HT1080 (cell line): ENCODE measurements at places on chromosomes 4 and X. TPM values are rescaled to one million over a fixed set of nuclear protein-coding genes. Genes with fewer than 3 reads are reported as not detected.

DNA sequence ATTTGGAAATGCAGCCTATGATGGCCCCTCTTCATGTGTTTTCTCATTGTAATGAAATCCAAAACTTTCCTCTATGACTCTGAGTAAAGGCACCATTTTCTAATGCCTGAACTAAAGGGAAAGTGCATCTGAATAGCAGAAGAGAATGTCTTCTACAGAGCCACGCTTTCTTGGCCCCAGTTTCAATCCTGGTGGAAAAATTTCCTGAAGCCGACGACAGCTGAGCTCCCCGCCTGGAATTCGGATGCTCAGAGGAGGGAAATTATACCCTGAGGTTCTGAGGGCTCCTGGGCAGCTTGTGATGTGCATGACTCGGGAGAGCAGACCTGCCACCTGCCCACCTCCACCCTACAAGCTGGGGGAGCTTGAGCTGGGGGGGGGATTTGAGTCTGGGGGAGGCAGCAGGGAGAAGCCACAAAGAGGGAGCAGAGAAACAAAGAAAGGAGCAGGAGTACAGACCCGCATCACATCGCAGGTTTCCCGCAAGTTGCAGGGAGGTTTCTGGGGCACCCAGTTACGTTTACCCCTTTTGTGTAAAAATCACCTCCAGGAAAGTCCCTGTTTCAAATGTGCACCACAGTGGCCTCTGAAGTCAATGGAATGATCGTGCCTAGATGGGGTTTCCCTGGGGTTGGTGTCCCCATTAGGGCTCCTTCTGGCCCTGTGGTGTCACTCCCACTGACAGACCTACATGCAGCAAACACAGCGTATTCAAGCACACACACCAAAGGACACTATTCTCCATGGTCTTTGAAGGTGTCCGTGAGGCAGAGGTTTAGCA lies 145.6 kb upstream of the RBPJ start:
- DNase-seq, result no peak

GRCh38 chr4:36281384-36282106 lies at the start of gene DTHD1:
Gene DTHD1, plus strand, starts transcription at chr4:36281616. Its CDS starts 143 bp downstream, at chr4:36281759.
- DNase-seq, result no peak

DNA sequence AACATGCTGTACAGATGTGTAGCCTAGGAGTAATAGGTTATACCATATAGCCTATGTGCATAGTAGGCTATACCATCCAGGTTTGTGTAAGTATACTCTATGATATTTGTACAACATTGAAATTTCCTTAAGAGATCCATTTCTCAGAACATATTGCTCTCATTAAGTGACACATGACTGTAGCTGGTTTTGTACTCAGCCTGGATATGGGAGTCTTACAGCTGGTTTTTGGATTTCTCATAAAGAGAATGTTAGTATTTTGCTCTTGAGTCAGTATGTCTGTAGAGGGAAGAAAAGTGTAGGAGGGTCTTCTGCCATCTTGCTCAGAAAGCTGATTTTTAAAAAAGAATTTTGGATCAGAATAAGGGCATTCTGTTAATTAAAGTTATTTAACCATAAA lies 85.3 kb downstream of the SMARCA5 start:
- DNase-seq, result no peak

DNA sequence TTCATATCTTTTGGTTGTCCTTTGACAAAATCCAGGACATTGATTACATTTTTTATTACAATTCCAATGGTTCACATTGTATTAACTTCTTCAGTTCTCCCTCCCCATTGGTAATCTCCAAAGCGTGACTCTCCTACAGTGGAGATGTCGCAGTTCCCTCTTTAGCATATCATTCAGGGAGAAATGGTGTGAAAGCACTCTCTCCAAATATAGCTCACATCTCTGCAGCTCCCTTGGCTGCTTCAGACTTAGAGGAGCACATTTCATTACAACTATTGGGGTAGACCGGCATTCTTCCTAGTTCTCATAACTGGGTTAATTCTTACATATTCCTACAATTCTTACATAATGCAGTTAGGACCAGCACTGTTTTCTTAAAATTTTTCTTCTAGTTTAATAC lies 25.3 kb downstream of the RNF150 start:
- DNase-seq, result no peak

DNA sequence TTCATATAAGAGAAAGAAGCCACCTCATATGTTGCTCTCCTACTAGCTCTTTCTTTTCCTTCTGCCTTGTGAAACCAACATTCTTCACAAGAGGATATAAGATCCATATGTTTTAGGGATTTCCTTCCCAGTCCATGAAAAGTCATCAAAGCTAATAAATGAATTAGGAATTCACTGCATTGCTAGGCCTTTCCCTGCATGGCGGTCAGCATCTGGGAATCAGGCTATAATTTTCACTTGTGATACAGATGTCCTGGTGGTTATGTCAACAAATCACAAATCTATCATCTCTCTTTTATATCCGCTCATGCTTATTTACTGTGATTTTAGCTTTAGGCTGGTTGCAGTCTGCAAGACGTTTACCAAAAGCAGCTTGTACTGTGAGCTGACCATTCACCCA lies 510.0 kb downstream of the NLGN4X start:
- no peak for DNase-seq

DNA sequence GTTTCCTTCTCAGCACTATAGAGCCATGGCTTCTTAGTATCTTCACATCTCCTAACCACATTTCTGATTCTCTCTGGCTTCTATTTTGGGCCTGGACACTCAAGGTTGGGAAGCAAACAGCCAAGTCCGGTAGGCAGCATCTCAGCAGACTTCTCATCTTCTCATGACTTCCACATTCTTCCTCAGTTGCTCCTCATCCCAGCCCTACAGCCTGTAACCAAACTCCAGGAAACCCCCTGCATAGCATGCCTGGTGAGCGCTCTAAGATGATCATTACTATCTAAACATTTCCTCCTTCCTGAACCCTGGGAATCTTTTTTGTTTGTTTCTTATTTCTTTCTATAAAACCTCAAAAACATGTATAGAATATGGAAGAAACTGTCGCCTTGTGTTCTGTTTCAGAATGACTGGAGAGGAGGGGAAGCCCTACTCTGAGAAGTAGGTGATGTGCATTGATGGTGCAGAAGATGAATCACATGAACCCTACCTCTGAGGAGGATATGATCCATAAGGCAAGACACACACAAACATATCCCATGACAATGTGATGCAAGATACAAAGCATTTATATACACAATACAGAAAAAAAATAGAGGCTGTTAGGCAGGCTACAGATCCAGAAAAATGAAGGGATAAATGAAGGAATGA lies 219.8 kb upstream of the GYPA start:
- DNase-seq, result no peak

DNA sequence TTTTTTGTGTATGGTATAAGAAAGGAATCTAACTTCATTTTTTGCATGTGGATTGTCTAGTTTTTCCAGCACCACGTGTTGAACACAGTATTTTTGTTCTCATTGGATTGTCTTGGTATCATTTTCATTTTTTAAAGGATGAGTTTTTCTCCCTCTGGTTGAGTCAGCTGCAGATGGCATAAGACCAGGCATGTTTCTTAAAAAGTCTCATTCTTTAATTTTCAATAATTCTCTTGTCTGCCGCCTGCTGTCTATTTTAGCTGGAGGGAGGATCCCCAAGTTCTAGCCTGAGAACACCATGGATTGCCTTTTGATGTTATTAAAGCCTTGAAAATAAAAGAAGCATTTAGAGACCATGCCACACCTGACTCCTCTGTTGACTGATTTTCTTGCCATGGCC lies 263.8 kb downstream of the ARHGAP24 start:
- no peak for DNase-seq

DNA sequence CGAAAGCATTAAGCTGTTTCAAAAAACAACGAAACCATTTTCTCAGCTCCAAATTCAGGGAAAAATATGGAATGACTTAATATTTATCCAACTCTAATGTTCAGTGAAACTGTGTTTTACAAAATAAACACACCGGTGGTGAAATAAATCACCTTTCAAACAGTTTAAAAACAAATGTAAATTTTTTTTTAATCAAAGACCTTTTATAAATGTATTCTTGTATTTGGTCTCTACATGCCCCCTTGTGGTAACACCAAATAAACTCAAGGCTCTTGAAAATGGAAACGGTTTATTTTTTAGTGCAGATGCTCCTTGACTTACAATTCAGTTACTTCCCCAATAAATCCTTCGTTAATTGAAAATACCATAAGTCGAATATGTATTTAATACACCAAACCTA lies 45.8 kb upstream of the ITM2A start:
- no peak for DNase-seq

DNA sequence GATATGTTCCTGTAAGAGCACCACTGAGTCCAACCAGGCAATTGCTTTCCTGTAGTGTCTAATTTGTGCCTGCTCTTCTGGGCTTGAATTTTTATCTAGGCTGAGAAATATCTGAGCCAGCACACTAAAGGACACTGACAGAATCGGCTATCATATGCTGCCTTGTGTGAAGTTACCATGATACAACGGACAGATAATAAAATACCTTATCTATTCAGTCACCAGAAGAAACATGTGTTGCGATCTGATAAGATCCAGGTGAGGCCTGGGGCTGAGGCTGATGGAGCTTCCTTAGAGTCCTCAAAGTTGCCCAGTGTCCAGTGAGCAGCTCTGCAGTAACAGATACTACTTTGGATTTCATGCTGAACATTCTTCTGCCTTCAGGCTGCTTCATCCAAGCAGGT lies 111.8 kb downstream of the ZNF518B start:
- no peak for DNase-seq

- no peak for DNase-seq
These were observed 580.0 kb downstream of the GALNTL6 start for GRCh38 chr4:172393220-172393619.

GRCh38 chrX:124634363-124634762 lies 288.0 kb downstream of the SH2D1A start:
- no peak for DNase-seq

DNA sequence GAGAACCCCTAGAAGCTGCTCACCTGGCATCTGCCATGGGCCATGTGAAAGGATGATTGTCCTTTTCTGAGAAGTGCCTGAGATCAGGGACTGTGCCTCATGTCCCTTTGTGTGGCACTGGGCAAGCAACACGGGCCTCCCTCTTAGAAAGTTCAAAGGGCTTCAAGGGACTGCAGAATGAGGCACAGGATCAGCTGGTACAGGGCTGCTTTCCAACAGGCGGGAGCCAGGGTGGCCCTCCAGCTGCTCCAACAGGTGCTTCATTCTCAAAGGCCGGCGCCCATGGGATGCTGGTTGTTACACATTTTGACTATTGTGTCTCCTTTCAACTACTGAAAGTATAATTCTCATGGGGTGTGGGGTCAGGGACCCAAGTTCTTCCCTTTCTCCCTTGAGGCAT lies 114.7 kb downstream of the ENPP6 start:
- no peak for DNase-seq

- DNase-seq, result no peak
These were observed 13.2 kb upstream of the SYTL5 start for GRCh38 chrX:37993176-37993575.

GRCh38 chr4:158314756-158315487 lies 104.6 kb downstream of the TMEM144 start:
- DNase-seq, result peak; percentile 66

DNA sequence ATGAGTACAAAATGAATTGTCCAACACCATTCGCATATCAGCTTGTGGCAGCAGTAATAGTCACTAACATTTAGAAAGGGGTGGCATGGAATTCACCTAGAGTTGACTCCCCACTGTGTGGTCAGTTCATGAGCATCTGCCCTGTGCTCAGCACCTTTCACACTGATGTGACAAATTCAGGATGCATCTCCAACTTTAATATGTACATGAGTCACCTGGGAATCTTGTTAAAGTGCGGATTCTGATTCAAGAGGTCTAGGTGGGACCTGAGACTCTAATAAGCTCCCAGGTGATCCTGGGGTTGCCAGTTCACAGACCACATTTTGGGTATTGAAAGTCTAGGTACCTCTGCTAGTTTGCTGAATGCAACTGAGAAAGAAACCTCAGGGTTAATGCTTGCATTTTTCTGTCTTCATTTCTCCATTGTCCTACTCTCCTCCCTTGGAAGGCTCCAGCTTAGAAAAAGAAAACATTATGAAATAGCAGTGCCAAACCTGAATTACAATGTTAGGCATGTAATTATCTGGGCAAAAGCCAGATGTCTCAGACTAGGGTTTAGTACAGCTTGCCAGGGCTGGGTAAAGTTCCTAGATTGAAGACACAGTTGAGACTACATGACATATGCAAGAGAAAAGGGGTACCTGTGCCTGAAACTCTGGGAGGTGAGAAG lies 32.7 kb downstream of the TMSB4X start:
- DNase-seq, result no peak

DNA sequence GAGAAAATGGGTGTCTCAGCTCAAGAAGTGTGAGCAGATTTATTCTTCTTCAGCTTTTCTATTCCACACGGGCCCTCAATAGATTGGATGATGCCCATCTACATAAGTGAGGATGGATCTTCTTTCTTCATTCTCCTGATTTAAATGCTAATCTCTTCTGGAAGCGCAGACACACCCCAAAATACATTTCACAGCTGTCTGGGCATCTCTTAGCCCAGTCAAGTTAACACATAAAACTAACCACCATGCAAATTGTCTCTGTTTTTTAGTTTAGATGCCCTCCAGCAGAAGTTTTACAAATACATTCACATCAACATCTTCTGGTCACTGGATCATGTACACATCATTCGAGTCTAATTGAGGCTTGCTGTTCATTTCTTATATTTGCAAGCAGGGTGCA lies 249.0 kb upstream of the VCX3A start:
- DNase-seq, result no peak

GRCh38 chrX:81996166-81996565 lies 794.3 kb downstream of the SH3BGRL start:
- no peak for DNase-seq

- DNase-seq, result no peak
These were observed 9.0 kb downstream of the BMP3 start for GRCh38 chr4:81039351-81039972.

- DNase-seq, result no peak
These were observed 17.9 kb upstream of the NSUN7 start for GRCh38 chr4:40731792-40732245.

GRCh38 chr4:183330841-183331240 lies 8.6 kb upstream of the CLDN24 start:
- DNase-seq, result no peak

DNA sequence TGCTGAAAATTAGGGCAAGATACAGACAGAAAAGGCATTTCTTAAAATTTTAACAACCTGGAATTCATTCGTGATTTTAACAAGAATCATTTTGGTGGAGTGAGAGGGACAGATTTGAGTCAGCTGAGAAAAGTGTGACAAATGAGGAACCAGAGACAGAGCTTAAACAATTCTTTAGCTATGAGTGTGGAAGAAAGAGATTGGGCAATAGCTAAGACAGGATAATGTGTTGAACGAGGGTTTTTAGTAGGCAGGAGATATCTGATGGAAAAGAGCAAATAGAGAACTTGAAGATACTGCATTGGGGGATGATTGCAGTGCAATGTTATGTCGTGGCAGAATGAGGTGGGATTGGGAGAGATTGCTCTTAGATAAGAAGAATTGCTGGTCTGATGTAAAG lies 164.2 kb upstream of the SPRY1 start:
- DNase-seq, result no peak

GRCh38 chr4:98262431-98262830 lies 1.2 kb downstream of the RAP1GDS1 start:
- no peak for DNase-seq

- DNase-seq, result peak; percentile 27
These were observed 202.8 kb downstream of the SHROOM3 start for GRCh38 chr4:76637712-76638361.

The EIF4E gene
- 204 and 216 TPM in 2 replicates for total RNA-seq

The SPOCK3 gene
- total RNA-seq, result 0.07 and 0.08 TPM in 2 replicates

The GPR143 gene
- total RNA-seq, result 0.59 and 2.1 TPM in 2 replicates

The KIT gene
- total RNA-seq, result under 0.01 and 0.21 TPM in 2 replicates

The AGTR2 gene
- total RNA-seq, result not detected in 2 replicates
